ENCODE measurements at places on chromosomes 16 and 17.
A peak's percentile ranks its signal among the peaks of the same experiment; 100 is the strongest.

- no peak for DNase-seq
Measured at GRCh38 chr16:79419148-79419547, 181.4 kb downstream of the MAF start.

- DNase-seq, result no peak
Measured at GRCh38 chr17:77460514-77461046, 319.8 kb downstream of the SEC14L1 start.

GRCh38 chr16:63774302-63774701 lies 1347.6 kb downstream of the CDH11 start:
- DNase-seq, result no peak

GRCh38 chr17:38598536-38598935 lies 7.2 kb downstream of the SRCIN1 start:
- peak; percentile 86 for DNase-seq

DNA sequence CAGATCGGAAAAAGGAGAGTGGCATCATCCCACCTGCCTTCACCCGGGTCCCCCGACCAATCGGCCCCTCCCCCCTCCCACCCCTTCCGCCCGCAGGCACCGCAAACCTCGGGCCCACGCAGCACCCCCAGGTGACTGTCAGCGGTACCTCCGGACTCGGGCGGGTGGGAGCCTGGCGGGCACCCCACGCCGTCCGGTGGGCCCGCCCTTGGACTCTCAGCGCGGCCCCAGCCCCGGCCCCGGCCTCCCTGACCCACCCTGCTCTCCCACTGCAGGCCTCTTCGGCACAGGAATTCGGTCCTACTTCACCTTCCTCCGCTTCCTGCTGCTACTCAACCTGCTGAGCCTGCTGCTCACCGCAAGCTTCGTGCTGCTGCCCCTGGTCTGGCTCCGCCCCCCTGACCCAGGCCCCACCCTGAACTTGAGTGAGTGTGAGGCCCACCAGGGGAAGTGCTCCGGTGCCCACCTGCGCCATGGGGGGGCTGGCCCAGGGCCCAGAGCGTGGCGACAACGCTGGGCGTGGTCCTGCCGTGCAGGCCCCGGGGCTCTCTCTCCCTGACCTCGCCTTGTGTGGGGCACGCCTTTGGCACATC lies 1.6 kb downstream of the TMC8 start:
- DNase-seq, result no peak

DNA sequence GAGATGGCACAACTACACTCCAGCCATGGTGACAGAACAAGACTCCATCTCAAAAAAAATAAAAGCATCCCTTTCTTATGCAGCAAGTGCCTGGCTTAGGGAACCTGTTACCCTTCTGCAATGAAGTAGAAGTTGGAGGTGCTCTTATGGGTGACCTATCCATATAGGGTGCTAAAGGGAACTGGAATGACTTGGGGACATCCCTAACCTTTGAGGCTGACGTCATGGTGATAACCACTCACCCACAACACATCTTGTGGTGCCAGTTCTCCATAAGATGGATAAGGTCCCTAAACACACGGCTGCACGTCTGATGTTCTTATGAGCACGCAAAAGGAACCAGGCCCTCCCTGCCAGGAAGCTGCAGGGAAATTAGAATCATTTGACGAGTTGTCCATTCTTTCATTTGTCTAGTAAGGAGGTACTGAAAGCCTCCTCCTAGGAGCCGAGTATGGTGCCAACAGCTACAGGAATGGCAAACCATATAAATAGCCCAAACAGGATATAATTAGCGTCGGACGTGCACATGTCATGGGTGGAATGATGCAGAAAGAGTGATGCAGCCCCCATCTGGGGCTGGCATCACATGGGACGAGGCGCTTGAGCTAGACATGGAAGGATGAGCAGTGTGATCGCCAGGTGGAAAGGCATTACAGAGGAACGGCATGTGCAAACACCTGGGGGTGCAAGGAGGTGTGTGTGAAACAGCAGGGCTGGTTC lies 52.5 kb downstream of the ARHGAP27 start:
- no peak for DNase-seq

DNA sequence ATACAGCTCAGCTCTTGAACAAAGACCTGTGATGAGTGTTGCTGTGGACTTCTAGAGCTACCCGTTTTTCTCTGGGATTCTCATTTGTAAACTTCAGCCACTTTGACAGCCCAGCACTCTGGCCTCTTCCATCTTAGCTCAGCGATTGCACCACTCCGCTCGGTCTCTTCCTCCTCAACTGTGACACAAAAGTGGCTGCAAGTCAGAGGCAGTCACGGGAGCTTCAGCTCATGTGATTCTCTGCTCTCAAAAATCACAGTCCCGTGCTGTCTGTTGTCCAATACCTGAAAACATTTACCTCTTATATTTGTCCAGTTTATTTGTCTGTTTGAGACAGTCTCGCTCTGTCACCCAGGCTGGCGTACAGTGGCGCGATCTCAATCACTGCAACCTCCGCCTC lies 75.7 kb upstream of the DNAH17 start:
- no peak for DNase-seq

GRCh38 chr17:62573480-62574117 lies 53.9 kb upstream of the MRC2 start:
- DNase-seq, result no peak

GRCh38 chr16:2455081-2455845 lies 4.6 kb upstream of the TEDC2 start:
- no peak for DNase-seq

GRCh38 chr16:80851831-80852230 lies 47.4 kb upstream of the CDYL2 start:
- DNase-seq, result no peak

DNA sequence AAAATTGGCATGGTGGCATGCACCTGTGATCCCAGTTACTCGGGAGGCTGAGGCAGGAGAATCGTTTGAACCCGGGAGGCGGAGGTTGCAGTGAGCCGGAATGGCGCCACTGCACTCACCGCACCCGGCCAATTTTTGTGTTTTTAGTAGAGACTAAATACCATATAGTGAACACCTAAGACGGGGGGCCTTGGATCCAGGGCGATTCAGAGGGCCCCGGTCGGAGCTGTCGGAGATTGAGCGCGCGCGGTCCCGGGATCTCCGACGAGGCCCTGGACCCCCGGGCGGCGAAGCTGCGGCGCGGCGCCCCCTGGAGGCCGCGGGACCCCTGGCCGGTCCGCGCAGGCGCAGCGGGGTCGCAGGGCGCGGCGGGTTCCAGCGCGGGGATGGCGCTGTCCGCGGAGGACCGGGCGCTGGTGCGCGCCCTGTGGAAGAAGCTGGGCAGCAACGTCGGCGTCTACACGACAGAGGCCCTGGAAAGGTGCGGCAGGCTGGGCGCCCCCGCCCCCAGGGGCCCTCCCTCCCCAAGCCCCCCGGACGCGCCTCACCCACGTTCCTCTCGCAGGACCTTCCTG lies at the start of gene HBQ1:
Gene HBQ1, plus strand, starts transcription at position 359 of the 575 bp plus-strand sequence. Its CDS starts 28 bp downstream, at position 387.
- DNase-seq, result peak; percentile 97

- no peak for DNase-seq
Measured at GRCh38 chr17:63365366-63366240, 80.5 kb downstream of the CYB561 start.

- peak; percentile 71 for DNase-seq
Measured at GRCh38 chr17:46191322-46192188, 1.7 kb downstream of the KANSL1 start.

DNA sequence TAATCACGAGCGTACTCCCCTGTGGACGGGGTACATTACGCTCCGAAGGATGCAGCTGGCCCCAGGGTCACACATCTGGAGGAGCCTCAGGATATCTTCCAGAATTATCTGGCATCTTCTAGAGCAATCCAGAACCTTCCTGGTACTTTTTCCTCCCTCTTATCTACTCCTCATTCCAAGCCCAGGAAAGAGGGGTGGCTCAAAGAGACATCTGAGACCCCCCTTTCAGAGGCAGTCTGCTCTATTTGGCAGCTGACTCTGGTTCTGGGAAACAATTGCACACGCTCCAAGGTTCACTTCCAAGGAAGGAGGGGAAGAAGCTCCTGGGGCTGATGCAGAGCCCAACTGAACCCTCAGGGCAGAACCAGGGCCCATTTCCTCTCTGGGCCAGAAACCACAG lies 14.9 kb downstream of the RBFOX3 start:
- DNase-seq, result no peak

GRCh38 chr17:11545002-11545401 lies 53.3 kb upstream of the DNAH9 start:
- DNase-seq, result no peak

DNA sequence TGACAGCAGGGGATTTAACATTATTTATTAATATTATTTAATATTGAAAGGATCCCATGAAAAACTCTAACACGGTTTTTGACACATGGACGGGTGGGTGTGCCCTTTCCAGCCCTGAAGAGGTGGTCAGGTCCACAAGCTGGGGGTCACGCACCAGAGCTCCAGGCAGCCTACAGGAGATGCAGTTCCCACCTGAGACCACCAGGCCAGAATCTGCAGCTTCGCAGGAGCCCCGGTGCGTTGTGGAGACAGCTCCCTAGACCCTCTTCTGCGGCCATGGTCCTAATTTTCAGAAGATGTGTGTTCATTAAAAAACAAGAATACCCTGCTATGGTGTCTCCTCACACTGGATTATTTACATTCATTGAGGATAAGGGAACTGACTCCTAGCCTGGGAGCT lies 331.1 kb downstream of the C16orf95 start:
- DNase-seq, result no peak

DNA sequence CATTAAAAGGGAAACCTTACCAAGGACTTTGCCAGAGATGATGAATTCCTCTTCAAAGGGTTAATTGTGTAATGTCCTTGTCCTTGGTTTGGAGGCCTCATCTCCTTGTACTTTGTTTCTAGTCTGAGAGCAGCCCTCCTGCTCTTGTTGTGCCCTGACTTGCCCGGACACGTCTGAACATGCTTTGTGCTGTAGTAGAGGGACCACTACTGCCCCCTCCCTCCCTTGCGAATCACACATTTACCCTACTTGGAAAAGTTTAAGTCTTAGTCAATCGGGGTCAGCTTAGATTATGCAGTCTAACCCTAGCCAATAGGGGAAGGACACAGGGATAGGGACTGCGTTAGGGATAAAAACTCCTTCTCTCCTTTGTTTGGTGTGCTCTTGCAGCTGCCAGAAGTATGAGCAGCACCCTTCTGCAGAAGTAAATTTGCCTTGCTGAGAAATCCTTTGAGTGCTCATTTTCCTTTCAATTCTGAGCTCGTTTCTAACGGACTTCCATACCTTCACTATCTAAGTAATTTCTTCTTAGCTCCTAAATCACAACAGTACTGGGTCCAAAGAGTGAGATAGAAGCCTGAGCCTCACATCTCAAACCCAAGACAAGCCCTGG lies 26.4 kb upstream of the CLEC3A start:
- no peak for DNase-seq

GRCh38 chr16:11034481-11034931 lies 90.1 kb downstream of the CLEC16A start:
- DNase-seq, result no peak

DNA sequence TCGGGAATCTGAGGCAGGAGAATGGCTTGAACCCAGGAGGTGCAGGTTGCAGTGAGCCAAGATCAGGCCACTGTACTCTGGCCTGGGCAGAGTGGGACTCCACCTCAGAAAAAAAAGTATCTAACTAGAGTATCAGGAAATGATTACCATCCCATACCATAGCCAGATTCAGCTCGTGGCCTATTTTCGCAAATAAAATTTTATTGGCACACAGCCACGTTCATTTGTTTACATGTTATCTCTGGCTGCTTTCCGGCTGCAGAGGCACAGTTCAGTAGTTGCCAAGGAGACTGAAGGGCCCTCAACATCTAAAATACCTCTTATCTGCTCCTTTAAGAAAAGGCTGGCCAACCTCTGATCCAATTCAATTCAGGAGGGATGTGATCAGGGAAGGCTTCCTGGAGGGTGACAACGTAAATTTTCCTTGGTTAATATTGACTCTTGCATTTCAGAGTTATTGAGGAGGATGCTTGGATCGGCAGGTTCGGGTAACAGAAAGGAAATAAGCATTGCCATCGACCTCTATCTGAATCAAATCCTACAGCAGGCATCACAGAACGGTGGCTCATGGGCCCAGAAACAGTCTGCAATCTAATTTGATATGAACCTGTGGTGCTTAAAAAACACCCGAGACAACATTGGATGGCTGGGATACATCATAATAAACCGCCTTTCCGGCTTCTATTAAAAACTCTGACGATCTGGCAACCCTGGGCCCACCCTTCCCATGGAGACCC lies 73.8 kb downstream of the XYLT1 start:
- peak; percentile 65 for DNase-seq

GRCh38 chr16:10220942-10221341 lies 38.7 kb upstream of the GRIN2A start:
- DNase-seq, result no peak

DNA sequence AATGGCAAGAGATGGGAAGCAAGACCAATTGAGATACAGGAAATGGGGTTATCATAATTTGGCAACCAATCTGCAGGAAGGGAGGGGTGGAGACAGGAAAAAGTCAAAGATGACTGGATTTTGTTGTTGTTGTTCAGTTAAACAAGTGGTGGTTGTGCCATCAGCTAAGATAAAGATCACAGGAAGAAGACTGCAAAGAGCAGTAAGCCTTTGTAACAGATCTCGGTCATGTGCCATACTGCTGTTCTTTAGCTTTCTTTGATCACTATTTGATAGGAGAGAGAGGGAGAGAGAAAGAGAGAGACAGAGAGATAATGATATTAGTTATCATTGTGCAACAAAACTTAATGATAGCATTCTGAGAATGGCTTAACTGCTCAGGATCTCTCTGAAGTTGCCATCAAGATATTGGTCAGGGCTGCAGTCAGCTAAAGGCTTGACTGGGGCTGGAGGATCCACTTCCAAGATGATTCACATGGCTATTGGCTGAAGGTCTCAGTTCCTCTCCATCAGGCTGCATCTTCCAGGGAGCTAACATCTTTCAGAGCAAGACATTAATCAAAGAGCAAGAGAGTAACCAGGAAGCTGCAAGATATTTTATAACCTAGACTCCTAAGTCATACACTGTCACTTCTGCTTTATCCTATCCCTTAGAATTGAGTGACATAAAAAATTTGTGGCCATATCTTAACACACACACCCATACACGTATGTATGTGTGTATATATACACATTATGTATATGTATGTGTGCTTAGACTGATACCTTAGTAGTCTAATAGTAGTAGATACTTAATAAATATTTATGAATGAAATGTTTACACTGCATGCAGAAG lies 405.0 kb downstream of the SHISA9 start:
- DNase-seq, result no peak

GRCh38 chr16:9260666-9261065 lies 169.2 kb downstream of the HAPSTR1 start:
- DNase-seq, result no peak

DNA sequence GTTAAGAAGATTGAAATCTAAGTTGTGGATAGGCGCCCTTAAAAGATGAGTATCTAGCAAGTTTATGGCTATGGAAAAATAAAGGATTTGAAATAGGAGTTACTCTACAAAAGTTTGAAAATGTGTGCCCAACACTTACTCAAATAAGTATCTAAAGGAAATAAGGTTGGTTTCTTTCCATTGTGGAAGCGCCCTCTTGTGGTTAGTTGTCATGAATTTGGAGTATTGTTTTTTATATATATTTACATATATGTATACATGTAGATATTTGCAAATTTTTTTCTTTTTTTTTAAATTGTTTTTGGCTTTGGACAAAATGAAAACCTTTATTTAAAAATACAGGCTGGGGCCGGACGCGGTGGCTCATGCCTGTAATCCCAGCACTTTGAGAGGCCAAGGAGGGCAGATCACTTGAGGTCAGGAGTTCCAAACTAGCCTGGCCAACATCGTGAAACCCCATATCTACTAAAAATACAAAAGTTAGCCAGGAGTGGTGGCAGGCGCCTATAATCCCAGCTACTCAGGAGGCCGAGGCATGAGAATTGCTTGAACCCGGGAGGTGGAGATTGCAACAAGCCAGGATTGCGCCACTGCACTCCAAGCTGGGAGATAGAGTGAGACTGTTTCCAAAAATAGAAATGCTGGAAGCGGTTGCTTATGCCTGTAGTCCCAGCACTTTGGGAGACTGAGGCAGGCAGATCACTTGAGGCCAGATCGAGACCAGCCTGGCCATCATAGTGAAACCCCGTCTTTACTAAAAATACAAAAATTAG lies 24.0 kb upstream of the VPS4A start:
- DNase-seq, result peak; percentile 39

Data from SK-N-SH (cell line).